SHP77 treated with DMSO at 0.1 percent for 48 hours (cell line): ENCODE measurements at places on chromosomes 2 and 18.
A peak's percentile ranks its signal among the peaks of the same experiment; 100 is the strongest.

DNA sequence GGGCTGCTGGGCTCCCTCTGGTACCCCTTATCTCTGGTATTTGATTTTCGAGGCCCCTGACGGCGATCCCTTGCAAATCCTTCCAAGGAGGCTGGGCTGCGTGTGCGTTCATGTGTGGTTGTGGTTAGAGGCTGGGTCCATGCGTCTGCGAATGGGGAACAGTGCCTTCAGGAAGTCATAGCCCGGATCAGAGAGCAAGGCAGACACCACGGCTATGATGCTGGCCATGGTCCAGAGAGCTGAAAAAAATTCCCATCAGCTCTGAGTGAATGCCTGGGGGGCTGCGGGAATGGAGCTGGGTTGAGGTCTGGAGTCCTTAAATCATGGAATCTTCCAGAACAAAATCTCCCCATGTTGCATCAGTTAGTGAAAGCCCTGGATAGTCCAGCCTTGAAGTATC lies 145.5 kb downstream of the ACKR3 start:
- DNase-seq = no peak

GRCh38 chr2:44801841-44802776 lies 139.4 kb upstream of the SIX3 start:
- DNase-seq = no peak

- no peak for DNase-seq
Measured at GRCh38 chr2:17800219-17800618, 16.0 kb upstream of the MSGN1 start.

DNA sequence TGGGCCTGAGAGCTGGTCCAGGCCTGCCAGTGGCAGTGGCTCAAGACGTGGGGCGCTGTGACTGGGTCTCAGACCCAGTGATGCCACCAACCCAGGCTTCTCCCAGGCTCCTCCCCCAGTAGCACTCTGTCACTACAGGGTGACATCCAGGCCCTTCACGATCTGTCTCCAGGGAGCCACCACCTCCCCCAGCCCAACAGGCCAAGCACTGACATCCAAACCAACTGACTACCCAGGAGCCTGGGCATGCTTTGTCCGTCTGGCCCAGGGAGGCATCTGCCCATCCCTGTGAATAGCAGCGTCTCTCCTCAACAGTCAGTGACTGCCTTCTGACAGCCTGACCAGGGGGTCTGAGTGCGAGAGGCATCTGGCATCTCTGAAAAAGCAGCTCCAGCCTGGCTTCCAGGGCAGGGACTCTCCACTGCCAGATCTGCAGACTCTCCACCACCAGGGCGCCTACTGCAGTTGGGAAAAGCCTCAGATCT lies 13.0 kb downstream of the TEX44 start:
- peak; percentile 22 for DNase-seq

DNA sequence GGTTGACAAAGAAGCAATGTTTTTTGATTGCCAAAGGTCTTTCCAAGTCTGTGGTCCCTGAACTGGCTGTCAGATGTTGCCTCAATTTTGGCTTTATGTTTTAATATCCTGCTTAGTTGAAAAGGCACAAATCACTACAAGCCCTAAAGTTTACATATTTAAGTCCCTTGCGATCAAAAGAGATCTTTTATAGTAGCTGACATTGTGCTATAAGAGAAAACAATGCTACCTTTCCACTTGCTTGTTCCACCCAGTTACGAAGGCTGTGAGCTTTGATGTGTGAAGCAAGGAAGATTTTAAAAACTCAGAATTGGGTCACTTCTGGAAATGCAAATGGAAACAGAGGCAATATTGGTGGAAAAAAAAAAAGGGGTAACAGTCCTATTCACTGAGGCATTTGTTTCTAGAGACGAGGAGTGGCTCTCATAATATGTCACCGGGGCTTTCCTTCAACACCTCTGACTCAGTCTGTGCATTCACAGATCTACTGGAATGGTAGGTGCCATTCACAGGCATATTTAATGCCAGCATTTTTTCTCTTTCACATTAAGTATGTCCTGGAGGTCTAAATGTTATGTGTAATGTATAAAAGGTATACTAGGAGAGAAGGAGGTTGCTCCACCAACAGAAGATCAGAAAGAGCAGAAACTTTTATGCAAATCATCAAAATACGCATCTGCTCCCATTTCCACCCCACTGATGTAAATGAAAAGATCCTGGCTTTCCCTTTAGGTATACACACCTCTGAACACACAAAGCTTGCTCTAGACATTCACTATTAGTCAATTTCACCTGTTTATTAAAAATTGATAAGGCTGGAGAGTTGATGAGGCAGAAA lies 91.8 kb downstream of the TGIF1 start:
- no peak for DNase-seq

GRCh38 chr18:43279015-43279744 lies 1.9 kb upstream of the SYT4 start:
- DNase-seq = peak; percentile 96

GRCh38 chr2:225010804-225011203 lies 31.5 kb downstream of the DOCK10 start:
- no peak for DNase-seq

DNA sequence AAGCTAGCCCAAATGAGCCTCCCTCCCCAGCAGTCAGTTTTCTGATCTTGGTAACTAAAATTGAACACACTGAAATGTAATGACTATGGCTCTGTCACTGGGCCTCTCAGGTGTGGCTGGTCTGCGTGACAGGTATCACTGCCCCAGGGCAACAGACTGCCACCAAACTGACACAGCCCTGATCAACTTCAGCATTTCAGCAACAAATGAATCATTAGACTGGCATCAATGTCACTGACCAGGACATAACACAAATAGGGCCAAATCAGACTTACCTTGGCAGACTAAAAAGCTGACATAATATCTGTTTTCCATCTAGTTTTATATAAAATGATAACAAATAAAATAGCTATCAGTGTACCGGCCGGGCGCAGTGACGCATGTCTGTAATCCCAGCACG lies 290.8 kb upstream of the CHAC2 start:
- no peak for DNase-seq

GRCh38 chr18:9867071-9867594 lies 18.6 kb upstream of the TXNDC2 start:
- no peak for DNase-seq

DNA sequence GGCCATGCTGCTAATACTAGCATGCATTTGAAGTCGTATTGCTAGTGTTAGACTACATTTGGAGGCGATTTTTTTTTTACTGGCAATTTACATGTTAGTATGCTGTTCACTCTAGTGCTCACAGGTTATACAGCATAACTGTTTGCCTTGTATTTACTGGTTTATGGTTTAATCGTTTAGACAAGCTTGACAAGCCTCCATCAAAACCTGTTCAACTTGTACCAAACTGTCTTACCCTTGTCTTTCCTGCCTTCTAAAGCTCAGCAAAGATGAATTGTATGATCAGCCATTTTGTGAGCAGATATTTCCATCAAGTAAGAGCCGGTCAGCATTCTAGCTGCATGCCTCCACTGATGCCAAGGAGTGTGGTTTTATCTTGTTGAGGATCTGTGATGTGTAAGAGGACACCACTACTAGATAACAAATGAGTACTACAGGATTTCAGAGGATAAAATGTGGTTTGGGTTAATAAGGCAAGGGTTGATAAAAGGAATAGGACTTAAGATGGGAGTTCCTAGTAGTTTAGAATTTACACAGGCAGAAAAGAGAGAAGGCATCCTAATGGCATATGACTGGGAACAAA lies 68.4 kb upstream of the ITM2C start:
- no peak for DNase-seq

DNA sequence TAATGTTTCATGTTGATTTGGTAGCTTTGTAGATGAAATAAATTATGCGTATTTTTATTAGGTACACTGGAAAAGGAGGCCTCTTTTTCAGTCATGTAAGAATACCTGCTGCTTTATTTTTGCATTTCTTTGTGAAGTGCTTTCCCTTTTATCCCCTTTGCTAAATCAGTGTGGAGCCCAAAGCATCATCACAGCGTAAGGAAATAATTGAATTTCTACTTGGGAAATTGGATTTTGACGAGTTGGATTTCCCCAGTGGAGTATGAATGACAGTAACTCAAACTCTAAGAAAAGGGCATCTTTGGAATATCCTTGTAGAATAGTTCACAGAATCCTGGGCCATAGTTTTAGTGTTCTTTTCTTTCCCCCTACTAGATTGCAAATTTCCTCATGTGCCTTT lies 97.2 kb downstream of the KCNJ3 start:
- no peak for DNase-seq

GRCh38 chr2:8257502-8257901 lies 424.4 kb upstream of the ID2 start:
- DNase-seq = no peak

DNA sequence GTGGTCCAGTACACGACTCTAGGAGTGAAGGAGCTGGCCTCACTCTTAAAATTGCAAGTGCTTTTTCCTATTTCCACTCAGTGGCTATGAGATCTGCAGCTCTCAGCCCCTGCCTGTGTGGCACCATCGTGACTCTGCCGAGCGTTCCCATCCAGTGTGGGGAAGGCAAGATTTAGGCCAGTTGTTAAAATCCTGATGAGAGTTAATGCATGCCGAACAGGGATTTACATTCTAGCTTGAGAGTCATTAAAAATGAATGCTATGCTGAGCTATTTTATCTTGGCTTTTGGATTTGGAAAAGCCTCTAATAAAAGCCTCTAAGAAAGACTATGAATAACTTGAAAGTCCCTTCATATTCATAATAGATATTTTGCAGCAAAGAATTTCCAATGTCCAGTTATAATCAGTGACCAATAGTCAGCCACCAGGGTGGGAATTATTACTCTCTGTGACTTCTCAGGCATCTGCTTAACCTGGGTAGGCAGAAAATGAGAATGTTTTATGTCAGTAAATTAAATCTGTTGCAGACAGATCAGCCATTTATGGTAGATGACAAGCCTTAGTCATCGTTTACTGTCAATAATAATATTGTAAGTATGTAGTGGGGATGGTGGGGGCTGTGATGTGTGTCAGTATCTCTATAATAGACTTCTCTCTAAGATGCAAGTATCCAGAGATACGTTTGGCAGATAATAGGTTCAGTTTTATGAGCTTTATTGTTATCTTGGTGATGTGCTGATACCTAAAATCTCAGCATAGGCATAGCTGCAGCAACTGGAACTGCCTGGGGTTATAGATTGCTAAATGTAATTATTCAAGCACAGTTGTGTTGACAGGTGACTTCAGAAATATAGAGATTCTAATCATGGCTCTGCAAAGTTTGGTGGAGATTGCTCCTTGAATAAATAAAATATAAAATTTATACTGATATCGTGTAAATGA lies 207.8 kb downstream of the SOCS6 start:
- DNase-seq = no peak

- DNase-seq = no peak
Measured at GRCh38 chr2:148646231-148646559, 1.6 kb downstream of the EPC2 start.

GRCh38 chr2:218332920-218333645 lies 23.6 kb upstream of the CATIP start:
- DNase-seq = no peak

DNA sequence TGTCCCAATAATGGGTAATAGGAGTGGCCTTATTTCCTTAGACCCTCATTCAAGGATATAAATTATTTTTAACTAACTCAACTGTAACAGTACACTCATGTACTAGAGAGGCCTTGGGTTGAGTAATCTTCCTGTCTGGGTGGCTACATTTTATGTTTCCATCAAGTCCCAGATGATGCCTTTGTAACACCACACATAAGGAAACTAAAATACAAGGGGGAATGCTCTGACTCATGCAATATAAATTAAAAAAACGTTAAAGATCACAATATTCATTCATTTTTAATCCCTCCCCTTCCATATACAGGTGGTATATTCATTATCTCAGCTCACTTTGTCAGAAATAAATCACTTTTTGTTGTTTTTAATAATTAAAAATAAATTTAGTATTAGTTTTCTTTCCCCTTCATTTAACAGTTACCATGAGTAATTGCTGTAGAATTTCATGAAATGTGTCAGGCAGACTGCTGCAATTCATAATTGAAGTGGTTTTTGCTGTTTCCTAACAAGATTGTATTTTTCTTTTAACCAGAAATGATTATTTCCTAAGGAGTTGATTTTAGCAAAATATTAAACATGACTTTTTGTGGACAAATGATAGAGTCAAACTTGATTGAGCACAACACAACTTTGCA lies 1403.6 kb downstream of the SUCLG1 start:
- DNase-seq = no peak

- no peak for DNase-seq
Measured at GRCh38 chr18:9712611-9713010, 4.5 kb downstream of the RAB31 start.

DNA sequence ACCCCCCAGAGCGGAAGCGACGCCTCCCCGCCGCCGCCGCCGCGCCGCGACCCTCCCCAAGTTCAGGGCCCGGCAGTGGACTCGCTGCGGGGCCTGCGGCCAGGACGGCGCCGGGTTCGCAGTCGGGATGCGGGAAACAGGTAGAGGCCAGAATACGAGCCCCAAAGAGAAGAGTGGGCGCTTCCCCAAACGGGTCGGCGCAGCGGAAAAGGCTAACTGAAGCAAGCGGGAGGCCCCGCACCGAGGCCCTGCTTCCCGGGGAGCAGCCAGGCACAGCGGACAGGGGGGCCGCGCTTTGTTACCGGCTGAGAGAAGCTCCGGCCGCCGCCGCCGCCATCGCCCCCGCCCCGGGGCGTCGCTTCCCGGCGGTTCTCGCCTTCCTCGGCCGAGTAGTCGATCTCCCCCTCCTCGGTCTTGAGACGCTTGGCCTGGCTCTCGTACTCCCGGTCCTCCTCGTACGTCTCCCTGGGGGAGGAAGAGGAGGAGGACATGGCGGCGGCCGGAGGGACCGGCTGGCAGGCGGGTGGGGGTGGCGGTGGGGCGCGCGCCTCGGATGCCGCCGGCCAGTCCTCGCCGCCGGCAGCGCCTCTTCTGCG lies 494 bp downstream of the HNRNPLL start:
- no peak for DNase-seq

DNA sequence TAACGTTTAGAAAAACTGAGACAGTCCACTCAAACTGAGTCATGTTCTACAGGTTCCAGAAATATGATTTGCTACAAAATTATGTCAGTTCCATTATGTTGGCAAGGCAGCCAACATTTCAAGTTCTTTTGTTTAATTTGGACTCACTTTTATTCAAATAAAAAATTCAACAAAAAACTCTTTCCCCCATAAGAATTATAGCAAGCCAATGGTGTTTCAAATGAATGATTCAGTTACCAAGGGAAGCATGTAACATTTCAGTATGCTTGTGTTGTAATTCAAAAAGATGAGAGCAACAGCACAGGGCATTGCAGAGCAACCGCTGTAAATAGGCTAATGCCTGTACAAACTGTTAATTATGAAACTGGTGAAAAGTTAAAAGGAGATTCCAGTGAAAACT lies 140.8 kb downstream of the FIGN start:
- DNase-seq = no peak

DNA sequence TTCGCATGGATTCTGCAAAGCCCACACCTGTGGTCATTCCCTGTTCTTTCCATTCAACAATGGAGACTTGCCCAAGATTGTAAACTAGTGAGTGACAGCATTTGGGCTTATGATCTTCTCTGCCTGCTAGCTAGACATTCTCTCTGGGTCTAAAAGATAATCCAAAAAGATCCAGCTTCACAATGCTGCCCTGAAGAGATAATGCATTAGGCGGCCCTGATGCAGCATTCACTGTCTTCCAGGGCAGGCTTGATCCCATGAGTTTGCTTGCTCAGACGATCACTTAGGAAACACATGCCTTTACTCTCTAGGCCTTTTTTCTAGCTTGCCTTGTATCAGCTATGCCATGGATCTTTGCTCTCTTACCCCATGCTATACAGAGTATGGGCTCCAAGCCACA lies 196.1 kb downstream of the SETBP1 start:
- no peak for DNase-seq
